Midbrain (tissue), 1 donor: ENCODE measurements at places on chromosomes 5 and 9.

GRCh38 chr9:114310471-114311450 is 12.1 kb upstream of the ORM1 start:
- DNase-seq: no peak

GRCh38 chr5:20040901-20041300 is 52.9 kb upstream of the CDH18 start:
- no peak for DNase-seq

- no peak for DNase-seq
Observed at GRCh38 chr9:110114859-110115201, 93.1 kb downstream of the C9orf152 start.

- DNase-seq: no peak
Observed at GRCh38 chr5:77394064-77394715, 97.9 kb downstream of the WDR41 start.

GRCh38 chr5:75736273-75736672 is 19.0 kb upstream of the POC5 start:
- no peak for DNase-seq
